ENCODE measurements at places on chromosomes 2 and 18.

GRCh38 chr2:129192841-129193253, 786.6 kb upstream of the RAB6C start:
- DNase-seq: no peak

- DNase-seq: no peak
These were observed 39.3 kb downstream of the MTCL1 start for GRCh38 chr18:8744656-8745055.

GRCh38 chr2:241728627-241729026, 5.8 kb upstream of the D2HGDH start:
- DNase-seq: no peak

DNA sequence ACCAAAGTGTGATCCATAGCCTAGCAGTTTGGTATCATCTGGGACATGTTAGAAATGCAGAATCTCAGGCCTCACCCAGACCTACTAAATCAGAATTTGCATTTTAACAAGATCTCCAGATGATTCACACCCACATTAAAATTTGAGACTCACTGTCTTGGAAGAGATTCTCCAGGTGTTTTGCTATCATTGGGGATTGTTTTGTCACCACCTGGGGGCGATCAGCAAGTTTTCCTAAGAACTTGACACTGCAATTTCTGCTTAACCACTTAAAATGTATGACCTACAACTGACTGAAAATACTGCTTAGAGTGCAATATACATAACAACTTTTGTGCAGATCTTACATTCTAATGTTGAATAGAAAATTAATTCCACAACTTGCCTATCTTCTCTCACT, 18.9 kb upstream of the ITGA4 start:
- no peak for DNase-seq

DNA sequence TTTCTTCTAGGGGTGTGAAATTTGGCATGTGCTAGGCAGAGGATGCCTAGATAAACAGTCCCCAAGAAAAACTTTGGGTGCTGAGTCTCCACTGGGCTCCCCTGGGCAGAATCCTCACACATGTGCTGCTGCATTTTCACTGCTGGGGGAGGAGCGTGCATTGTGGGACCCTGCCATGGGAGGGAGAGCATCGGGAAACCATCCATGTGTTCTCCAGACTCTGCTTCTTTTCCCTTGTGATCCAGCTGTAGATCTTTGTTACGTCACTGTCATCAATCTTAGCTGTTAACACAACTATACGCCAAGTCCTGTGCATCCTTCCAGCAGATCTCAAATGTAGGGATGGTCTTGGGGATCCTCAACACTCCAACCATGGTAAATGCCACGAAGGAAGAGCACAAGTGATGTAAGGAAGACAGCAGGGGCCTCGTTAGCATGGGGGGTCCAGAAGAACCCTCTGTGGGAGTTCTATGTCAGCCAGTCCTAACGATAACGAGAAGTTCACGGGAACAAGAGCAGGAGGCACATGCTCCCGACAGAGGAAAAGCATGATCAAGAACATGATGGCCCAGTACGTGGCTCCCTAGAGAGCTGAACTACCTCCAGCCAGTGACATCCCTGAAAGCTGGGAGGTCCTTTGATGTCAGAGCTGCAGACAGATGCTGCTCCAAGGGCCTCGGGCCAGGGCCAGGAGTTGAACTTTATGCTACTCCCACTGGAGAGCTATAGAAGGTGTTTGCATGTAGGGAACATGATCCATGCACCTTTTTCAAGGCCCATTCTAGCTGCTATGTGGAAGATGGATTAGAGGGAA, 41.1 kb upstream of the NPAS2 start:
- no peak for DNase-seq

GRCh38 chr18:36514778-36515177, 217.3 kb downstream of the FHOD3 start:
- no peak for DNase-seq

- no peak for DNase-seq
These were observed 49.7 kb upstream of the ST3GAL5 start for GRCh38 chr2:85938456-85938855.

GRCh38 chr2:128538396-128538795, 219.7 kb upstream of the HS6ST1 start:
- no peak for DNase-seq

- DNase-seq: no peak
These were observed 268.0 kb downstream of the NR4A2 start for GRCh38 chr2:156064540-156064939.

- no peak for DNase-seq
These were observed 297.6 kb downstream of the PARD3B start for GRCh38 chr2:204842661-204843485.

DNA sequence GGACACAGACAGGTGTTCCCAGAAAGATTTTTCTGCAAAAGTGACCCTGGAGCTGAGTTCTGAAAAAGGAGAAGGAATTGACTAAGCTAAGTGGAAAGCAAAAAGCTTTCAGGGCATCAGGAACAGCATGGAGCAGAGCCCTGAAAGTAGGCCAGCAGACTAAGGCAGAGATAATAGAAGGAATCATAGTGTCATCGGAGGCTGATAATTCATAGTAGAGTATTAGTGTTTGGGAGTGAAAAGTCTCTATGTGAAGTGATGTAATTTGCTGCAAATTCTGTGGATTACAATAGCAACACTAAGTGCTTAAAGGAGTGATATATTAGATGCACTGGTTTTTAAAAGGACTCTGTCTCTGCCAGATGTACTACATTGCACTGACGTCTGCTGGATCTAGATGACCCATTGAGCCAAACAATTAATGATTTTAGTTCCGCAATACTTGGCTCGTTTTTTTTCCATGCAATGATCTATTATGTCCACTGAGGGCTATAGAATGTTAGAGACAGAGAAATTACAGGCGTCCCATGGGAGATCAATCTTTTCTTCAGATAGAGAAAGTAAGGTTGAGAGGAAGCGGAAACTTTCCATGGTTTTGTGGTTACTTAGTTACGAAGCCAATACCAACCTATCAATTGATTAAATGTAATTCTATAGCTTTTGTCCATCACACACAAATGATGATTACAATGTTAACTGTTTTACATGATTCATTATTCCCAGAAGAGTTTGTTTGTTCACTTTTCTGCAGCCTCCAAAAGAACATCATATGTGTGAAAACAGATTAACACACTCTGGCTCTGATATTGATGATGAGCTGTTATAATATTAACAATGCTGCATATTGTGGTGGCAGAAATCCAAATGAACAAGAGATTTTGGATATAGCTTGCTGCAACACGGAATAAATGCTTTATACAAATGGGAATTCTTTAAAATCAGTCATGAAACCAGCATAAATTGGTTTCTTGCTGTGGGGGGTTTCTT, 143.7 kb downstream of the MC4R start:
- no peak for DNase-seq

- no peak for DNase-seq
These were observed 315.0 kb upstream of the TFPI start for GRCh38 chr2:187869195-187869594.

DNA sequence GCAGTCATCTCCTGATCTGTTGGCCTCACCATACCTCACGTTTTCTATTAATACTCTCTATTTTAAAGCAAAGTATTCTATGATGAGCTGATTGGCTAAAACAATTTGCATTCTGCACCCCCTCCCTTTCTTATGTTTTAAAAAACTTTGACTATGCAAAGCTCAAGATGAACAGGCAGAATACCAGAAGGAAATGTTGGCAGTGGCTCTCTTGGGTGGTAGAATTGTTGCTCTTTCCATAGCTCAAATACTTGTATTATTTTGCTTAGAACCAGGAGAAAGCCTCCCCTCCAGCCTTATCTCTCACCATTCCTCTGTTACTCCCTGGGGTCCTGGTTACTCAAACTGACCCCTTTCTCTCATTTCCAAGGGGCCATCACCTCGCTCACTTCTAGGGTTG, 14.4 kb downstream of the GPR45 start:
- no peak for DNase-seq

- DNase-seq: no peak
These were observed 201.9 kb upstream of the RBMS1 start for GRCh38 chr2:160695402-160696086.

DNA sequence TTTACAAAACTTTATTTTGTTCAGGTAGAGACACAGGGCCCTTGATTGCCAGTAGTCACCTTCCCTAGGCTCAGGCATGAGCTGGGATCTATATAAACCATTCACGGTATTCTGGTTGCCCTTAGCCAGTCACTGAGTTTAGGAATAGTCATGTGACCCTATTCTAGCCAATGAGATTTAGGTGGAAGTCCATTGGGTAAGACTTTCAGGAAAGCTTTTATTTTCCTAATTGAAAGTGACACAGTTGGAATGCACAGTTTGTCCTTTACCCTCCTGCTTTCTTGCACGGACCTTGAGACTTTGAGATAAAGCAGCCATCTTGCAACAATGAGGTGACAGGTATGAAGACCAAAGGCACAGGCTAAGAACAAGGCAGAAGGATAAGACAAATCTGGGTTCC, 21.5 kb downstream of the SLC4A5 start:
- DNase-seq: no peak

DNA sequence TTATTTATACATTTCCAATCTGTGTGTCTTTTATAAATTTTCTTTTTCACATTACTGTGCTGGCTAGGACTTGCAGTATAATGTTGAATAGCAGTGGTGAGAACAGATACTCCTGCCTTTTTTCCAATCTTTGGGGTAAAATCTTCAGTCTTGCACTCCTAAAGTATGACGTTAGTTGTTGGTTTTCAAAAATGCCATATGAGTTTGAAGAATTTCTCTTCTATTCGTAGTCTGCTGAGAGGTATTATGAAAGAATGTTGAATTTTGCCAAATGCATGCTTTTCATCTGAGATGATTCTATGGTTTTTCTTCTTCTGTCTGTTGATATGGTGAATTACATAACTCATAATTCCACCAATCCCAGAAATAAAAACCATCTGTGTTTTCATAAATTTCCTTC, 335.3 kb upstream of the CHST9 start:
- DNase-seq: no peak

DNA sequence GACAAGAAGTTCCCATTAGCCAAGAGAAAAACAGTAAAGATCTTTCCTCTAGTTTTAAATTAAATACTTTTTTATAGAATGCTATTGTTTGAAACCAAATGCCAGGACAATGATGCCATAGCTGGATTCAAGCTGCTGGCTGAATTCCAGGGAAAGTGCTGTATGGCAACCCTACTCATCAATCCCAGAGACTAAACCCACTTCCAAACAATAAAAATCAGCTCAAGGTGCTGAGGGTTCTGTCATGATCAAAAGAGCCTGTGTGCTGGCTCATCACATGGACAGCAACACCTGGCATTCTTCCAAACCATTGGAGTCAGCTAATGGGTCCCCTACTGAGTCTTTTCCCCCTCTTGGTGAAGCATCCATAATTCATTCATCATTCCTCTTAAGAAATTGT, 53.7 kb upstream of the PARD3B start:
- DNase-seq: no peak

GRCh38 chr2:112794841-112795240, 10.5 kb upstream of the IL1A start:
- no peak for DNase-seq

GRCh38 chr18:79511671-79512301, 116.1 kb downstream of the NFATC1 start:
- no peak for DNase-seq

DNA sequence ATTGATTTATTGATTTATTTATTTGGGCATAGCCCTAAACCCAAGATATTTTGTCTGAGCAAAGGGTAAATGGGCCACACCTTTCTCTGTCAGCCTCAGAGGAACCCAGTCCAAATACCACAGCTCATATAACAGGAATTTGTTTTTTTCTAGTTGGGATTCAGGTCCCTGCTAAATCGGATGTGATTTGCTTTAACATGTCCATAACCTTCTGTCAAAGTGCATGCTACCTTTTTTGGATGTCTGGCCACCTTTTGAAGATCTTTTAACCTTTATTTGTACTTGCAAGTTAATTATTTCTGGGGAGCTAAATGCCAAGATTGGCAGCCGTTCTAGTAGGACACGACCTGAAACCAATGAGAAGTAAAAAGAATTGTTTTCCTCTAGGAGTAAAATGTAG, 303.2 kb upstream of the UBE2E3 start:
- no peak for DNase-seq

- no peak for DNase-seq
These were observed 4.0 kb downstream of the VAMP5 start for GRCh38 chr2:85588236-85588635.

DNA sequence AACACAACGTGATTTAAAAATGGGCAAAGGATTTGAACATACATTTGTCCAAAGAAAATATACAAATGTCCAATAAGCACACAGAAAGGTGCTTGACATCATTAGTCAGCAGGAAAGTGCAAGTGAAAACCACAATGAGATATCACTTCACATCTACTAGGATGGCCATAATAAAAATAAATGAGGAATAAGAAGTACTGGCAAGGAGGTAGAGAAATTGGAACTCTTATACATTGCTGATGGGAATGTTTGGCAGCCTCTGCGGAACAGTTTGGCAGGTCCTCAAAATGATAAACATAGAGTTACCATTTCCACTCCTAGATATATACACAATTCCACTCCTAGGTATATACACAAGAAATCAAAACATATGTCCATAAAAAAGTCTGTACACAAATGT, 51.0 kb upstream of the PGAP1 start:
- DNase-seq: no peak

DNA sequence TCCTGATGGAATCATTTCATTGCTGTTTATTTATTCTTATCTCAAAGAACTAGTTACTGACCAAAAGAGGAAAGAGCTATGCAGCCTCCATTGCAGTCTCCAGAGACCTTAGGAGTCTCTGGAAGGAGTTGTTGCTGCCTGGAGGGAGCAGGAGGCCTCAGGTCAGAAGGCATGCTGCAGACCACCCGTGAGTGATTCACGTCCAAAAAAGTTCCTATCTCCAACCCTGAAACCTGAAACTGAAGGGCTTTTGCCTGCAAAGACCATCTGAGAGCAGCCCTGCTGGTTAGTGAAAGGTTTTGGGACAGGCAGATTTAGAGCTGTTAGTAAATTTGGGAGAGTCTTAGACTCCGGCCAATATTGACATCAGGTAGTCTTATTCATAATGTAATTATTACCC, 29.1 kb downstream of the SLC25A52 start:
- DNase-seq: no peak

GRCh38 chr2:191915750-191916149, 68.9 kb upstream of the CAVIN2 start:
- DNase-seq: no peak

DNA sequence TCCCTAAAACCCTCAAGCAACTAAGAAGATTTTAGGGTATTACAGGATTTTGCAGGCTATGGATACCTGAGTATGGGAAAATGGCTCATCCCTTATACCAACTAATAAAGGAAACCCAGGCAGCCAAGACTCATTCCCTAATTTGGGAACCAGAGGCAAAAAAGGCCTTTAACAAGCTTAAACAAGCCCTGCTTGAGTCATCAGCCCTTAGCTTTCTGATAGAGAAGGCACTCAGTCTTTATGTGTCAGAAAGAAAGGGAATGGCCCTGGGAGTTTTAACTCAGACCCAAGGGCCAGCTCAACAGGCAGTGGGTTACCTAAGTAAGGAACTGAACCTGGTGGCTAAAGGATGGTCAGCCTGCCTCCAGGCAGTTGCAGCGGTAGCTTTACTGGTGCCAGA, 96.9 kb upstream of the RMP24 start:
- DNase-seq: no peak

DNA sequence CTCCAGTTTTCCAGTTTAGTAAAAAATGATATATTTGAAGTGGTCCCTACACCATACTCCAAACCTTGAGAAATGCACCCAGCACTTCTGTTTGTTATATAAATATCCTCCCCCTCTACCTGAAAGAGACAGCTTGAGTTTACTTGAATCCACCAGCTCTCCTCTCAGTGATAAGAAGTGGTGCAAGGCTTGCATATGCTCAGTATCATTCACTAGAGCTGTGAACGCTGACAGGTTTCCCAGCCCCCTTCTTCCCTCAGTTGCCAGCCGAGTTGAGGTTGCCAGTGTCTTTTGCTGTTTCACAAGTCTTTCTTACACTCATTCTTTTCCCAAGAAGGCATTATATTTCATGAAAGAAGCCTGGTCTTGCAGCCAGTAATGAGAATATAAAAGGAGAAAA, 880.0 kb downstream of the LRRTM4 start:
- no peak for DNase-seq

Measured in liver (tissue), 10 donors.